Activated effector memory CD4-positive, alpha-beta T cell treated with anti-CD3 and anti-CD28 coated beads, Interleukin-2, amount 50 U/mL, for 16 hours (primary cell): ENCODE measurements at places on chromosomes 4 and X.

DNA sequence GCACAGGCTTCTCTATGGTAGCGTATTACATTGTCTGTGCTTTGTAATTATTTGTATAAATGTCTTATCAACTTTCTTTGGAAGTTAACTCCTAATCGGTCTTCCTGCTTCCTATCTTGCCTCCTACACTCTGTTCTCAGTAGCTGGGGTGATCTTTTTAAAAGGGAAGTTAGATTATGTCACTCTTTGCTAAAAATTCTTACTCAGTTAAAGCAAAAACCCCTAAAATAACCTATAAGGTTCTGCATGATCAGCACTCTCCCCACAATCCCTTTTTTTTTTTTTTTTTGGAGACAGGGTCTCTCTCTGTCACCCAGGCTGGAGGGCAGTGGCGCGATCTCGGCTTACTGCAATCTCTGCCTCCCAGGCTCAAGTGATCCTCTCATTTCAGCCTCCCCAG lies 2.6 kb upstream of the PRPS1 start:
- DNase-seq: no peak

GRCh38 chr4:13840502-13841190 lies 213.1 kb upstream of the BOD1L1 start:
- DNase-seq: no peak

- DNase-seq: no peak
These were observed 2440.0 kb downstream of the PCDH7 start for GRCh38 chr4:33160126-33160525.

- DNase-seq: peak; percentile 58
These were observed 383 bp downstream of the PCYT1B start for GRCh38 chrX:24646745-24647182.

- DNase-seq: no peak
These were observed 217.3 kb downstream of the DKK2 start for GRCh38 chr4:106818764-106819163.

- DNase-seq: no peak
These were observed 74.4 kb downstream of the PDLIM5 start for GRCh38 chr4:94525993-94526728.

GRCh38 chr4:132276185-132276584 lies 872.9 kb upstream of the PCDH10 start:
- DNase-seq: no peak

- DNase-seq: no peak
These were observed 761.8 kb downstream of the FAM133A start for GRCh38 chrX:94435799-94436198.

- DNase-seq: no peak
These were observed 157.6 kb upstream of the SH3RF1 start for GRCh38 chr4:169428376-169428775.

DNA sequence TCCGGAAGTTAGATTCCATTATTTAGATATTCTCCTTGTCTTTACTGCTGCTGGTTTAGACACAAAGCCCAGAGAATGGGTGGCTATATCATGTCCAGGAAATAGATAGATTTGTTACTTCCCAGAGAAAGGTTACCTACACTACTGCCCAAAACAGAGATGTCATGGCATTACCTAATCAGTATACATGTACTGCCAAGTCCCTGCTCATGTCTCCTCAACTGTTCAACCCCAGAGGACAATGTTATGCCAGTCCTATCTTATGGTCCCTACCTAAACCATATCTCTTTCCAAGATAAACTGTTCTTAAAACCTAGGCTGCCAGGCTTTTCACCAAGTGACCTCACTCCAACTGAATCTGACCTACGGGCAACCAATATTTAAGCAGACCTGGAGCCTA lies 209.5 kb upstream of the AR start:
- DNase-seq: no peak

DNA sequence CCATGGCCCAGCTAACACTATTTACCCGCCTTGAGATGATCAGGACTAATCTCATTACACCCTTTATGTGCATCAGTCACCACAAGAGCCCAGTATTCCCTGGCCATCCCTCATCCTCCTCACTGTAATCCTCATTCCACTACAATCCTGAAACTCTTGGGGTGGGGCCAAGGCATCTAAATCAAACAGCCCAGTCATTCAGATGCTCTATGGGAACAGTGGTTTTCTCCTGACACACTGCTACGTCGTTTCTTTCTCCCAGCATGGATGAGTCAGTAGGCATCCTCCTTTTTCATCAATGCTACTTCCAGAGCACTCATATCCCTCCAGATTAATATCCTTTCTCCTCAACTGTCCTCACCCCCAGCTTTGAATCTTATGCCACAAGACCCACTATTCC lies 5.6 kb downstream of the SDAD1 start:
- DNase-seq: no peak

- peak; percentile 88 for DNase-seq
These were observed 1.4 kb downstream of the PDS5A start for GRCh38 chr4:39976141-39976944.

- DNase-seq: no peak
These were observed 202.7 kb downstream of the OR13H1 start for GRCh38 chrX:131746491-131746968.

DNA sequence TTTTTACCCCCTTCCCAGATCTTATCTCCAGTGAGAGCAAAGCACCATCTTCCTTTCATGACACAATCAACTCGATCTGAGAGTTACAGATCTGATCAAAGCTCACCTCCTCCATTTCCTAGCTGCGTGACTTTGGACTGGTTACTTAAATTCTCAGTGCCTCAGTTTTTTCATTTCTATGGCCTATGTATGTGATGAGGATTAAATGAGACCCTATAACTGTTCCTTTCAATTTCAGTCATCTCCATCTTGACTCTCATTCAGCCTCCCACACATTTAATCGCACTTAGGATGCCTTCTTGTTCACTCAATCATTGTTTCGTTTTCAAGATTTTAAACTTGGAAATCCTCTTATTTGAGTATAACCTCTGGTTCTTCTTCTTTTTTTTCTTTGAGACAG lies 20.1 kb upstream of the CXCR3 start:
- no peak for DNase-seq

DNA sequence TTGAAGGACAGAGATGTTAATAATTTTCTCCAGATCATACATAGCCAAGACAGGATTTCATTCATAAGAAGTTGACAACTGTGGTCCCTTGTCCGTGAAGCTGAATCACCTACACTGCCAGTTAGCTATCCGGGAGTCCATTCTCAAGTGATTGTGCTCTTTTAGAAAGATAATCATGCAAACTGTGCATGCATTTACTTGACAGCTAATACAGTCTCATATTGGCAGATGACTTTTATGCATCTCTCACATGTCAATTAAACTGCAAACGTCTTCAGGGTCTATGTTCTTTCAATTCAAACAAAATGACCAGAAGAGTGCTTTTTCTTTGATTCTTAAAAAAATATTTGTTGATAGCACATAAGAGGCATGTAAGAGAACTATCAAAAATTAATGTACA lies 1572.9 kb downstream of the C4orf33 start:
- DNase-seq: no peak

GRCh38 chr4:57051095-57051494 lies 59.1 kb downstream of the IGFBP7 start:
- DNase-seq: no peak

DNA sequence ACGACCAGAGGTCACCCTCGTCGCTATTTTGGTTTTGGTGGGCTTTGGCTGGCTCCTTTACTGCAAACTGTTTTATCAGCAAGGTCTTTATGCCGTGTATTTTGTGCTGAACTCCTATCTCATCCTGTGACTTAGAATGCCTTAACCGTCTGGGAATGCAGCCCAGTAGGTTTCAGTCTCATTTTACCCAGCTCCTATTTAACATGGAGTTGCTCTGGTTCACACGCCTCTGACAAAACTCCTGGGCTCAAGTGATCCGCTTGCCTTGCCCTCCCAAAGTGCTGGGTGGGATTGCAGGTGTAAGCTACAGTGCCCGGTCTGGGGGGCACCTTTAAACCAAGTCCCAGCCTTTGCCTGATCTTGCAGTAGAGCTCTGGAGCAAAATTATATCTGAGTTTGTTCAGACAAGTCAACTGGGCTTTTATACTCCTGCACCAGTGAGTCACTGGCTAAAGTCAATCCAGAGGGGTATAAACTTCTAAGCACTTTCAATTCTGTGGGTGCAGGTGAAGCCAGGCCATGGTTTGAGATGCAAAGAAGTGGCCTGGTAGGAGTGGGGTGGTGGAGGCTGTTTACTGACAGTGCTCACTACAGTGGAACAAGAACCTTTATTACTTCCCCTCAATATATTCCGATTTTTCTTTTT lies 50.2 kb downstream of the MGST2 start:
- no peak for DNase-seq

DNA sequence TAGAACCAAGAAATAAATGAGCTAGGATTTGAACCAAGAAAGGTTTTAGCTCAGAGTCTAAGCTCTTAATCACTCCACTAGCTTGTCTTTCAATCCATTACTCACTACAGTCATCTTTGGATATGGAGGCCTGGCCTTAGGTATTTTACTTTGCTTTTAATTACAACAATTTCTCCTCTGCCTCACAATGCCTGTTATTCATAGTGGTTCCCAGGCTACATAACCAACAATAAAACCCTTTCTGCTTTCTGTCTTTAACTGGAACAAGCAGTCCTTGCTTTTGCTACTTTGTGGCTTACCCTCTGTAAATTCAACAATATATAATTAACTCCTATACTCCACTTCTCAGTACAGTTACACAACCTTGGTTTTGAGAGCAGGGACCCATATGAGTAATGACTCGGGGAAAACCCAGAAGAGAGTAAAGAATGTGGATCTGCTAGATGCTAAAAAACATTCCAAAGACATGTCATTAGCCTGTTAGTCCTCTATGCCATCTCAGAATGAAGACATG lies 94.7 kb upstream of the NAP1L5 start:
- no peak for DNase-seq

GRCh38 chr4:10020871-10021652 lies at the start of gene SLC2A9:
Gene SLC2A9, minus strand, starts transcription at chr4:10021497. Its CDS starts 68 bp downstream, at chr4:10021429.
- DNase-seq: peak; percentile 53

DNA sequence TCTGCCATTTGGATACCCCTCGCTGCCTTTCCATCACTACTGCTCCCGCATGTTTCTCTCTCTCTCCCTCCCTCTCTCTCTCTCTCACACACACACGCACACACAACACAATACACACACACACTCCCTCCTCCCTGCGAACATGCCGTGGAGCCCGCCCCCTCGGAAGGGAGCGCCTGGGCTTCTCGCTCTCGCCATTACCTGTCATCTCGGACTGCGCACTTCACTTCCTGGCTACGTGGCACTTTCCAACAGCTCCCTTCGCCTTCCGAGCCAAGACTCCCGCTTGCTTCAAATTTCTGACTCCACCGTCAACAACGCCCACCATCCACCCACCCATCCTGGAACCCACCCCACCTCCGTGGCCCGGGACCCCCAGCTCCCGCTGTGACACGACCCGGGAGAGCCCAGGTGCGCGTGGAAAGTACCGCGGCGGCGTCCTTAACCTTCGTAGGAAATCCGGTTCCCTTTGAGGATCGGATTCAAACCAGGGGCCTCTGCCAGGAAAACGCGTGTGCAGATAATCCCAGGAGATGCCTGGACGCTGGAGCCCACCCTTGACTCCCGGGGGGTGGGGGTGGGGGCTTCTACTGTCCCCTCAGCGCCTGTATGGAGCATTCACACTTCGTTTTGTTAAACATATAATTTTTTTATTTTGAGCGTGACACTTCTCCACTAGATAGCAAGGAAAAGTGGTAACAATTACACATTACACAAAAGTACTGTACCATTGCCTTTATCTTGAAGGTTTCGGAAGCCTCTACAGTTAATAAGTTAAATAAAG lies 12.5 kb downstream of the ARX start:
- DNase-seq: no peak

- no peak for DNase-seq
These were observed 521.7 kb downstream of the PPARGC1A start for GRCh38 chr4:23368081-23368697.

DNA sequence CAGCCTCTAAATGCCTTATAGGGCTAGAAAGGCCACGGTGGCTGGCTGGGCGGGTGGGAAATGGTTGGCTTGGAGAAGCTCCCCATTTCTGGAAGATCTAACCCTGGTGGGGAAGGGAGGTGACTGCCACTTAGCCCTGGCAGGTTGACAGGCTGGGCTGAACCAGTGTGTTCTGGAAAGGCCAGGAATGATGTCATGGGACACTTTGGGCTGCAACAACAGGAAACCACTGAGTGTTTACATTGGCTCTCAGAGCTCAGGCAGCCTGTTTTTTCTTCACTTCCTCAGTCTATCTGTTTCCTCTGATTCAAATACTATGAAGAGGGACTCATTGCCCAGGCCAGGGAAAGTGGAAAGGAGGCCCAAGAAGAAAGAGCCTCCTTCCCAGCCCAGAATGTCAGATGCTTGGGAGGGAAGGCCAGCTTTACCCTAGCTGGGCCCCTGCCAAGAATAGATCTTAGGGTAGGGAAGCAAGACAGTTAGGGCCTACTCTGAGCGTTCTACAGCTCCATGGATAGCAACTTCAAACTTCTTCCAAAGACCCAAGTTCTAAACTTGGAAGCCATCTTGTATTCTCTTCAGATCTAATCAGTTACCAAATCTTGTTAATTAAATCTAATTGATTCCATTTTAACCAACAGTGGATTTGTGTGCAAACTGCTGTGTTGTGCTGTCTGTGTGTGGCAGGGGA lies 65.8 kb upstream of the MSN start:
- peak; percentile 78 for DNase-seq

GRCh38 chr4:155143512-155143911 lies 64.9 kb upstream of the NPY2R start:
- no peak for DNase-seq

GRCh38 chrX:48509619-48510018 lies 827 bp downstream of the PORCN start:
- no peak for DNase-seq

DNA sequence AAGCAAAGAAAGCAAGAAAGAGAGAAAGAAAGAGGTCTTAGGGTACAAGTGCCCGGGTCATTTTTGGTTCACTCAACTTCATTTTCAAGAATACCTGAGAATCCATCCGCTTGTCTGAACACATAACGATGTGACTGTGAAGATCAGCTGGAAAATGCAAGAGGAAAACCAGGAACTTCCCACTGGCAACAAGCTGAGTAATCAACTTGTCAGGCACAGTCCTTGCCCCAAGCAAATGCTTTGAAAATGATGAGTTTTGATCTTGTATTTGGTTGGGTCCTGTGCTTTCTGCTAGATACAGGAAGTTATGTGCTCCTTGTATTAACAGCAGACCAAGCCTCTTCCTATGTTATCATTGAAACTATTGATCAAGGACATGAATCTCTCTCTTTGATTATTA lies 239.1 kb downstream of the ASMT start:
- DNase-seq: peak; percentile 25
